ENCODE measurements at places on chromosomes 12 and 14.
A peak's percentile ranks its signal among the peaks of the same experiment; 100 is the strongest.

DNA sequence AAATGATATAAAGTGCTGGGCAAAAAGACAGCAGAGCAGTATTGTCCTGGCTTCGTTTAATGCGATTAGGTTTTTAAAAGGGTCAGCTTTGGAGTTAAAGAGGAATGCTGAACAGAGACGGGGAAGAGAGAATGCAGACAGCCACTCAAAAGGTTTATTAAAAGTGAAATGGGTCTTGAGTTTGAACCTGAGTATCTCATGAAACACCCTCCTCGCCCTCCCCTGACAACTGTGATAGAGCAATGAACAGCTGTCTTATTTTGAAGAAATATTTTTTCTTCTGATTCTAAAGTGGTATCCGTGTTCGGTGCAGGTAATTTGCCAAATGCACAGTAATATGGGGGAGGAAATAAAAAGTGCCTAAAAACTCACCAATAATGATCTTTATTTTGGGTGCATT lies 73.6 kb downstream of the RBM19 start:
- DNase-seq, result no peak

DNA sequence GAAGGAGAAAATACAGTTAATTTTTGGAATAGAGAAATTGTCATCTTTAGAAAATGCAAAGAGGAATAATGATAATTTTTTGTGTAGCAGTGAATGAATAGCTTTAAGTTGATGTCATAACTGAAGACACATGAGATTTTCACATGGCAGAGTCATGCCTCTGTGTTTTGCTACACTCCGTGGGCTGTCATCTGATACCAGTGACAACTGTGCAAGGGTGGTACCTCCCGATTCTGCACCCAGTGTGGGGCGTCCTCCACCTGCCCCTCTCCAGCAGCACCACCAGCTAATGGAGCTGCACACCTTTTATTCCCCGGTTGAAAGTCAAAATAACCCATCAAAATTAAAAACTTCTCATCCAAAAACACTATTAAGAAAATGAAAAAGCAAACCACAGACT lies 47.2 kb downstream of the ANKRD9 start:
- no peak for DNase-seq

DNA sequence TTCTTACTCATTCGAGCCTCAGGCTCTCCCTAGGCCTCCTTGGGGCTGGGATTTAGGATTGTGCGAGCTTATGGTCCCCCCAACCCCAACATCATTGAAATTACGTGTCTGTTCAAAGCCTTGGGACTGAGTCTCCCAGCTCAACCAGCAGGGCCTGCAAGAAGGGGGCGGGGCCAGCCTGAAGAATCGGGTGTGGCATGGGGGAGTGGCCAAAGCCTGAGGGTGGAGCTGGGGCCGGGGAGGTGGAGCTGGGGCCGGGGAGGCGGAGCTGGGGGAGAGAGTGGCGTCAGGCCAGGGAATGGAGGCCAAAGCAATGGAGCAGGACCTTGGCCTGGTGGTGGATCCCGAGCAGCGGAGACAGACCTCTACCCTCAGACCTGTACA lies 24.3 kb upstream of the HSPB8 start:
- no peak for DNase-seq

- no peak for DNase-seq
Measured at GRCh38 chr12:130070126-130070611, 92.1 kb upstream of the FZD10 start.

DNA sequence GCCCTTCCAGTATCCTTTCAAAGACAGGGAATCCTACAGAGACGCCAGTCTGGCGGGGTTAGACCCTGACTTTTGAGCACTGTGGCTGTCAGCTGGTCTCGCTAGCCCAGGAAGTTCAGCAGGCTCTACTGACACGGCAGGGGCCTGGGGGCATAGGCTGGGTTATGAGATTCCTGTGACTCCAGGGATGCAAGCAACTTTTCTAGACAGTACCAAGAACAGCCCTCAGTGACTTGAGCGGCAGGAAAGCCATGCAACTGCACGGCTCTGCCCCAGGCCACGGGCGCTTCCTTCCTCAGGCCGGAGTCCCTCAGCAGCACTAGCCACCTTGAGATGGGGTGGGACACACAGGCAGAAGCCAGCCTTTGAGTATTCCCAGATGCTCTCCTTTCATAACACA lies 5.1 kb upstream of the SIVA1 start:
- no peak for DNase-seq

DNA sequence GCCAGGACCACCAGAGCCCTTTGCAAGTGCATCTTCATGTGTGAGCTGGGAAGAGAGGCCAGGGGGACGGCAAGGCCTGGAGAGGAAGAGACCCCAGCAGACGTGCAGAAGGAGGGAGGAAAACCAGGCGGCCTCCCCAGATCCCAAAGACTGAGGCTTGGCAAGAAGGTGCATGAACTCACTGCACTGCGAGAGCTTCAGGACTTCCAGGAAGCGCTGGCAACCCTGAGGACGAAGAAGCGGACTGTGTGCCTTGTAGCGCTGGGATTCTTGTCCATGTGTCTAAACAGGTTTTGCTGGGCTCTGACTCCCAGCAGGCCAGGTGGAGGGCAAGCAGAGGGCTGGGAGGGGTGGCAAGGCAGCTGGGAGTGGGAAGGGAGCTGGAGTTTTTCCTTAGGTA lies 939 bp downstream of the TGFB3 start:
- DNase-seq, result no peak

GRCh38 chr12:64611341-64612284 lies 1.3 kb downstream of the RASSF3 start:
- peak; percentile 12 for DNase-seq

DNA sequence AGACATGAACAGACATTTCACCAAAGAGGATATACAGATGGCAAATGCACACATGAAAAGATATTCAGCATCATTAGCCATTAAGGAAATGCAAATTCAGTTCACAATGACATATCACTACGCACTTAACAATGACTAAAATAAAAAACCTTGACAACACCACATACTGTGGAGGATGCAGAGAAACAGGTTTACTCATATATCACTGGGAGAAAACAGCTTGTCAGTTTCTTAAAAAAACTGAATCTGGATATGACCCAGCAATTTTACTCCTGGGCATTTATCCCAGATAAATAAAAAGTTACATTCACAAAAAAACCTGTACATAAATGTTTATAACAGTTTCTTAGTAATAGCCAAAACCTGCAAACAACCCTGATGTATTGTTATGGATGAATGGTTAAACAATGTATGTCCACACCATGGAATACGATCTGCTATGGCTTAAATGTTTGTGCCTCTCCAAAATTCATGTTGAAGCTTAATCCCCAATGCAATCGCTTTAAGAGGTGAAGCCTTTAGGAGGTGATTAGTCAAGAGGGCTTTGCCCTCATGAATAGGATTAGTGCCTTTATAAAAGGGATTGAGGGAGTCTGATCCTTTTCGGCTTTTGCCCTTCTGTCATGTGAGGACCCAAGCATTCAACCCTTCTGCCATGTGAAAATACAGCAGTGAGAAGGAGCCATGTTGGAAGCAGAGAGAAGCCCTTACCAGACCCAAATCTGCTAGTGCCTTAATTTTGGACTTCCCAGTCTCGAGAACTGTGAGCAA lies 36.0 kb upstream of the PPP4R3A start:
- DNase-seq, result no peak

DNA sequence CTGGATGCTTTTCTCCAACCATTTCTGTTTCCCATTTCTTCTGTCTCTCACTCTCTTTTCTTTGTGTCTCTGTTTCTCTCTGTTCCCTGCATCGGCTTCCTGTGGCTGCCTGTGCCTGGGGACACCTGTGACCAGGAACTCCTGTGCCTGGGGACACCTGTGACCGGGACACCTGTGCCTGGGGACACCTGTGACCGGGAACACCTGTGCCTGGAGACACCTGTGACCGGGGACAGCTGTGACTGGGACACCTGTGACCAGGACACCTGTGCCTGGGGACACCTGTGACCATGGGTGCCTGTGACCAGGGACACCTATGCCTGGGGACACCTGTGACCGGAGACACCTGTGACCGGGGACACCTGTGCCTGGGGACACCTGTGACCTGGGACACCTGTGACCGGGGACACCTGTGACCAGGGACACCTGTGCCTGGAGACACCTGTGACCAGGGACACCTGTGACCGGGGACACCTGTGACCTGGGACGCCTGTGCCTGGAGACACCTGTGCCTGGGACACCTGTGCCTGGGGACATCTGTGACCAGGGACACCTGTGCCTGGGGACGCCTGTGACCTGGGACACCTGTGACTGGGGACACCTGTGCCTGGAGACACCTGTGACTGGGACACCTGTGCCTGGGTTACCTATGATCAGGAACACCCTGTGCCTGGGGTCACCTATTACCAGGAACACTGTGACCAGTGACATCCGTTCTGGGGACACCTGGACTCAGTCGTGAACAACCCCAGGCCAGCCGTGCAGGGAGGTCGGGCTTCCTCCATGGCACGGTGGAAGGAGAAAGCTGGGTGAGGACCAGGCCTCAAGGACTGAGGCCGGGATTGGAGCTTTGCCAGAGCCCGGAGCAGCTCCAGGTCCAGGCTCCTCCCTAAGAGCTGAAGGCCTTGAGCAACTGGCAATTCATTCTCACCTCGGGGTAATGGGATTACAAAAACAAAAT lies 23.4 kb upstream of the FBRSL1 start:
- DNase-seq, result no peak

DNA sequence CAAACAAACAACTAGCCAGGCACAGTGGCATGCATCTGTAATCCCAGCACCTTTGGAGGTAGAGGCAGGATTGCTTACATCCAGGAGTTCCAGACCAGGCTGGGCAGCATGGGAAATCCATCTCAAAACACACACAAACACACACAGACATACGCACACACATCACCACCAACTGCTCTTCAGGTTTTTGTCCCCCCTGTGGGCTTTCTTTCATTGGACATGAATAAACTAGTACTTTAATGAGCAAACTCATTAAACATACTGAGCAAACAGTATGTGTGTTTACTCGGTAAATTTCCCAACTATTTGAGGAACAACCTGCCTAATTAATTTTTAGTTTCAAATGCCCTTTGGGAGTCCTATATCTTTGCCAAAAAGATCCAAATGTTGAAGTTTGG lies 10.1 kb upstream of the RASSF3 start:
- no peak for DNase-seq

DNA sequence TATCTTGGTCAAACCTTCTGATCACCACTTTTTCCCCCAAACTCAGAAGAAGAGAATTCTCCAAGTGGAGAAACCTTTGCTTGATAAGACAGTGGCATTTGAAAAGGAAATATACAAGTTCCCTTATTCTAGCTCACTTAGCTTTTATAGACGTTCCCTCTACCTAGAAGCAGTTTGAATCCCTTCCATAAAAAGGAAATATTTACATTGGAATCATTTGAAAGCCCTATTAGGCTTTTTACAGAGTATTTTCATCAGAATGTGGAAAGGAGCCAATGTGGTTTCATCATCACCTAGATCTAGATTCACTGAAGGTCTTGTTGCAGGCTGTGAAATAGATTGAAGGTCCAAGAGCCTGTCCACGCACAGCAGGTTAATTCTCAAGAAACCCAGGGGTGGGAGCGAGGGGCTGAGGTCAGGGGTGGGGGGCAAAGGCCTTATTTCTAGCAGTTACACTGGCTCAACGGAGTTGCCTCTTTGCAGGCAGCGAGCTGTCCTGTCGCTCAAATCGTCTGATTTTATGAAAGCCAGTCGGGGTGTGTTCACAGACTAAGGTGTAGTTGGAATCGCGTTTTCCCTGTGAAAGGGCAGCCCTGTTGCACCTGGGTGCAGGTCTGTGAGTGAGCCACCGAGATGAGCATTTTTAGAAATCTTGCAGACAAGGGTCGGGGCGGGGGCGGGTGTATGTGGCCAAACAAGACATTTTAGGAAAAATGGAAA lies 45.6 kb downstream of the AACS start:
- DNase-seq, result no peak

DNA sequence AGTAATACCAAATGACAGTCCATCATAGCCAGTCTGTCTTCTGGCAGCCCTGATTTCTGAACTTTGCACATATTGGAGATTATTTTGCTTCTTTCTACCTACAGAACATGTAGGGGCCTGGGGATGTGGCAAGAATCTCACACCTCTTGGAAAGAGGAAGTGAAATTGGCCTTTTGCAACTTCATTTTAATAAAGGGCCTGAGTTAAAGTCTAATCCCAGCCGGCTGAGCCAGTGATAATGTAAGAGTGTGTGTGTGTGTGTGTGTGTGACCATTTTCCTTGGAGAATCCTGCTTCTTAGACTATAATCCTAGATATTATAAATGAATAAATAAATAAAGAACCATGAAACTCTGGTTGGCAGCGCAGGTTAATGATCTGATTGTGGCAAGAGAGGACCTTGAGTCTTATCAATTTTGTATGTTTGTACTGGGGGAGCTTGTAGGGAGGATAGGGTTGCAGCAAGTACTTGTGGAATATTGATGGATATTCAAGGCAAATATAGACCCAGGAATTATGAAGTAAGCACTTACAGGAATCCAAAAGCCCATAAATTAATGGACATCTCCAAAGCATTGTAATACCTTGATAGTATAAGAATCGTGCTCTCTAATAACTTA lies 233.2 kb upstream of the AMIGO2 start:
- no peak for DNase-seq

DNA sequence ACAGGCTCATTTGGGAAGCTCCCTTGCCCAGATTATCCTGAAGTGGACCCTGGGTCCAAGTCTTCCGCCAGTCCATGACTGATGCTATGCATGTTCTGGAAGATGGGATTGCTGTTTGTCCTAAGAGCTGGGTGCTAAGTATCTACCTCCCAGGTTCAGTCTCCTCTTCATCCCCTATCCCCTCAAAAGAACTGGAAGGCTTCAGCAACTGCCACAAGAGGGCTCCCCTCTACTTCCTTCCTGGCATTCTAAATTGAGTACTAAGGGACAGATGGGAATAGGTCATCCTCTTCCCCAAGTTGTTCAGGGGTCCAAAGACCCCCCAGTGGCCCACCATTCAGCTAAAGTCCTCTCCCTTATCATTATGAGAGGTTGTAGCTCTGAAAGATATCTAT lies 9.0 kb upstream of the FKBP11 start:
- DNase-seq, result no peak

- DNase-seq, result no peak
Measured at GRCh38 chr14:64053694-64054669, 201.2 kb downstream of the SYNE2 start.

GRCh38 chr14:85909581-85909980 lies 379.6 kb downstream of the FLRT2 start:
- DNase-seq, result no peak

GRCh38 chr14:61719344-61720293 lies 24.3 kb downstream of the HIF1A start:
- DNase-seq, result no peak

GRCh38 chr12:32777159-32777558 lies 21.5 kb upstream of the YARS2 start:
- DNase-seq, result no peak

Measured in central memory CD8-positive, alpha-beta T cell (primary cell).